ENCODE measurements at places on chromosomes 6 and 20. TPM values are rescaled to one million over a fixed set of nuclear protein-coding genes. Genes with fewer than 3 reads are reported as not detected.

MROH8 gene
- 2.8 TPM for total RNA-seq

SLC26A8 gene
- 0.25 TPM for total RNA-seq

HLA-DMA gene
- total RNA-seq = 27.6 TPM

- no peak for DNase-seq
Measured at GRCh38 chr6:118872726-118873125, 21.2 kb upstream of the ASF1A start.

- DNase-seq = no peak
Measured at GRCh38 chr6:163354085-163354484, 60.4 kb upstream of the QKI start.

DNA sequence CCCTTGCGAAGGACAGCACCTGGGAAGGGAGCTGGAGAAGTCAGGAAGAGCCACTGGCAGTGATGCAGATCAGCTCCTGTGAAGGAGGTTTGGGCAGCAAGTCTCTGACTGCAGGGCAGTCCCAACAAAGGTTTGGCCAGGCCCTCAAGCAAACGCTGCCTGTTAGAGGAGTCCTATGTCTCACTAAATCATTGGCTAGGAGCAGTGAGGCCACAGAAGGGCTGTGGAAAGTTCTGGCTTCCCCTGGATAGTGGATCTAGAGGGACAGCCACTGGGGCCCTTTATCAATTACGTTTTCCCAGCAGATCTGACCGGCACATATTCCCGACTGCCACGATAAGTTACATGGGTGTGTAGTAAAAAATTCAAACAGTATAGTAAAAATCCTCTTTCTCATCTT is 2.5 kb downstream of the TTPAL start:
- DNase-seq = no peak

GRCh38 chr6:7899889-7900213 is 10.7 kb downstream of the TXNDC5 start:
- no peak for DNase-seq

DNA sequence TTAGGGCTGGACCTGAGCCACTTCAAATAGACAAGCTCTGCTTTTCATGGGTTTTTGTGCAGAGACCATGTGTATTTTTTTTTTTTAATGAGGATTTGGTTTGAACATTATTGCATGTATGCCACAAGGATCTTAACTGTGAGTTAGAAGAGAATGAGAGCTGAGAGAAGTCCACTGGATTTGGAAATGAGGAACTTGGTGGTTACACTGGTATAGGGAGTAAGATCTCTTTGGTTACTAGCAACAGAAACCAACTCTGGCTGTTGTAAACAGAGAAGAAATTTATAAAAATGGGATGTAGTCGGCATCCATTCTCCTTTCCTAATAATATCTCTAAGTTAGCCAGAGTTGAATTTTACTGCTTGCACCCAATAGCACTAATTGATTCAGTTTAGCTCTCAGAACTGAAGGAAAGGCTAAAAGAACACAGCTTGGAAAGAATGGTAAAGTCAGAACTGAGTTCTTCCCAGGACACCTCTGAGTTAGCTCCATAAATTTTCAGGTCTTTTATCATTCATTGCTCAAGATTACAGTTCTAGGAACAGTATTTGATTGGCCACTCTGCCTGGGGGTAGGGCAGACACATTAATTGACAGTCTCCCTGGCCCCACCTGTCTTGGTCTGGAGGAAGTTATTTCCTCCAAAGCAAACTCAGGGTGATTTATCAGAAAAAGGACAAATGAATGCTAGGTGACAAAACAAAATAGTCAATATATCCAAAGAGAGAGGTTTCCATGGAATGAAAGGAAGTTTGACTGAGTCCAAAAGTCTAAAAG is 3.9 kb upstream of the WFDC2 start:
- no peak for DNase-seq

GRCh38 chr6:8215631-8216030 is 113.3 kb upstream of the EEF1E1 start:
- no peak for DNase-seq

- DNase-seq = no peak
Measured at GRCh38 chr20:7171911-7172310, 404.4 kb downstream of the BMP2 start.

- no peak for DNase-seq
Measured at GRCh38 chr6:144666781-144667180, 381.6 kb downstream of the UTRN start.
